ENCODE measurements at places on chromosomes 16 and 17.

DNA sequence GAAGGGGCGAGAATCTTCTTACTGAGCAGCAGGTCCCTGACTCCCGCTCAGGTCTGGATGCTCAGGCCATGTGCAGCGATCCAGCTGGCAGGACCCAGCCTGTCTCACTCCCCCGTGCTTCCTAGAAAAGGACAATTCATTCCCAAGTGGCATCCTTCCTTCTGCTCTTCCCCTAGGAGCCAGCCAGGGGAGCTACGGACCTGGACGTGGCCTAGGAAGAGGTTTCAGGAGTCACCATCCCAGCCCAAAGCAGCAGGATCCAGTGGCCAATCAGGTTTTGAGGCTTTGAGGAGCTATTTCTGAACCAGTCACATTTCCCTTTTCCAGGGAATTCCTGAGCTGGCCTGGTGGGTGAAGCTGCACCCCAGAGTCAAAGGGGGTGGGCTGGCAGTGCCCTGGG lies 7.8 kb upstream of the CD79B start:
- no peak for DNase-seq

DNA sequence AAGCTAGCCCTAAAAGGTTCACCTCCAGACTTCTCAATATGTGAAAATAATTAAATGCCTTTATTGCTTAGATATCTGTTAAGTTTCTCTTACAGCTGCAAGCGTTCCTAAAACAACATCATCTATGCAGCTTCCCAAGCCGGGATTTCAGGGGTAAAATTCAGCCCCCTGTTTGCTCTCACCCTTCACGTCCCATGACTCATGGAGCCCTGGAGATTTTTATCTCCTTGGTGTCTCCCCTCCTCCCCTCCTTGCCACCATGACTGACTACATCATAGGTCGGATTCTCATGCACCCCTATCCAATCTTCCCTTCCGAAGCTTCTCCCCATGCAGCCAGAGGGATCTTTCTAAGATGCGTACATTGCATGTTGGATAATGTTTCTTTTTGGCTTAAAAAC lies 21.0 kb upstream of the CACNG4 start:
- DNase-seq = no peak

- no peak for DNase-seq
Observed at GRCh38 chr17:79952901-79953300, 82.8 kb downstream of the TBC1D16 start.

- no peak for DNase-seq
Observed at GRCh38 chr17:62859146-62859545, 51.0 kb upstream of the MARCHF10 start.

- no peak for DNase-seq
Observed at GRCh38 chr17:48259694-48260291, 152.2 kb downstream of the SNX11 start.

DNA sequence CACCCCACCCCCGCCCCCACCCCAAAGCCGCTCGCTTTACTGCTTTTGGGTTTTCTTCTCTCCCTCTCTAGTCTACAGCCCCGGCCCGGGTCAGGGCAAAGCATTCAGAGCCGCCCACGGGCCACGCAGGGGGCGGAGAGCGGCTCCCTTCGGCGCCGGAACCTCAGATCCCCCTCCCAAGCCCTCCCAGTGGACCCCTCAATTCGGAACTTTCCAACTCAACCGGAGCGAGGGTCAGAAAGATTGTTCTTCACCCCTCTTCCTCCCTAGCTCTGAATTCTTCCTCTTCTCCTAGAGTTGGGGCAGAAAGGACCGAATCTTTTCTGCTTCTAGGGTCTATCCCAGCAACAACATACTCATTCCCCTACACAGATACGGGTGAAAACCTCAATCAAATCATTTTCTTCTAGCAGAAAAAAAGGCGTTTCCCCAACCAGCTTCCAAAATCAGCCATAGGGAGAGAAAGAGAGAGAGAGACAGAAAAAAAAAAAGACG lies 1.0 kb downstream of the HOXB2 start:
- no peak for DNase-seq

GRCh38 chr17:15883617-15884111 lies 61.3 kb upstream of the ADORA2B start:
- DNase-seq = no peak

- DNase-seq = no peak
Observed at GRCh38 chr17:77307479-77308198, 166.9 kb downstream of the SEC14L1 start.

GRCh38 chr16:30065943-30066760 lies 592 bp downstream of the ALDOA start:
- DNase-seq = no peak

DNA sequence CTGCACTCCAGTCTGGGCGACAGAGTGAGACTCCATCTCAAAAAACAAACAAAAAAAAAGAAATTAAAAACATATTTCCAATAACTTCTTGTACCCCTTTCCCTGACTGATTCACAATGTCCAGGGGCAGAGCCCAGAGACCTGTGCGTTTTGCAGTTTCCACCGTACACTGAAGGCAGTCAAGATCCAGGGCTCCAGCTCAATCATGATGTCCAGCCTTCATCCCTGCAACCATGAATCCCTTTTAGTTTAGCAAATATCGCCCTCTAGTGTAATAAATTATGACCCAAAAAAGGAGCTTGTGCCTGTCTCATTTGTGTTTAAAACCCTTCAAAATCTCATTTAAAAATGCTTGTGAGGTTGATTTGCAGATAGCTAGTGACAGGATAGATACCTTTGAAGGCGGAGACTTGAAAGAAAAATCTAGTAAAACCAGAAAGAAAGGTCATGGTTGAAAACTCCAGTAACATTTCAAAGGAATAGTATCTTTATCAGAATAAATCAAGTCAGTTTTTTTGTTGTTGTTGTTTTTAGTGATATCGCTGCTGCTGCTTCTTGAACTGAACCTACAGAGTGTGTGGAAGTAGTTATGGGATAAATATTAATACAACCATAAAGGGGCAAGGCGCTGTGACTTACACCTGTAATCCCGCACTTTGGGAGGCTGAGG lies 3.7 kb upstream of the ERN1 start:
- no peak for DNase-seq

DNA sequence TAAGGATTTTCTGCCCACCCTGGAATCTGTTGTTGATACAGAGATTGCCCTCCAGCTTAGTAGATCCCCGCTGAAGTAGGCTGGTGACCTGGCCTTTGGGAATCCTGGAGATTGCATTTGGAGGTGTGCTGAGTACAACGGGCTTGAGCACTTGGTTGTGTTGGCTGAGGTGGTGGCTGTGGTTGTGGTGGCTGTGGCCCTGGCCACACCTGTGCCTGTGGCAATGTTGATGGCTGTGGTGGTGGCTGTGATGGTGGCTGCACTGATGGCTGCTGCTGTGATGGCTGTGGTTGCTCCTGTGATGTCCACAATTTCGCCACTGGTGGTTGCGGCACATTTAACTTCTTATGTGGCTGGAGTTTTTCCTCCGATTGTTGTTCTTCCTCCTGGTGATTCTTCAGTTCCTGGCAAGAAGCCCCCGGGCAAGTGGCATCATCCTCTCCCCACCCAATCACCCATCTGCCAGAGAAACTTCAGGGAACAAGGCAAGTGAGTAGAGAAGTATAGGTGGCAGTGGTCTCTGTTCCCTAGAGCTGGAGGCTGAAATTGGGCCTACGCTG lies 4.2 kb downstream of the CCDC200 start:
- no peak for DNase-seq

- DNase-seq = peak; percentile 61
Observed at GRCh38 chr17:80855948-80856862, 135.4 kb upstream of the CHMP6 start.

GRCh38 chr17:33202796-33203495 lies 90.1 kb downstream of the ASIC2 start:
- no peak for DNase-seq

DNA sequence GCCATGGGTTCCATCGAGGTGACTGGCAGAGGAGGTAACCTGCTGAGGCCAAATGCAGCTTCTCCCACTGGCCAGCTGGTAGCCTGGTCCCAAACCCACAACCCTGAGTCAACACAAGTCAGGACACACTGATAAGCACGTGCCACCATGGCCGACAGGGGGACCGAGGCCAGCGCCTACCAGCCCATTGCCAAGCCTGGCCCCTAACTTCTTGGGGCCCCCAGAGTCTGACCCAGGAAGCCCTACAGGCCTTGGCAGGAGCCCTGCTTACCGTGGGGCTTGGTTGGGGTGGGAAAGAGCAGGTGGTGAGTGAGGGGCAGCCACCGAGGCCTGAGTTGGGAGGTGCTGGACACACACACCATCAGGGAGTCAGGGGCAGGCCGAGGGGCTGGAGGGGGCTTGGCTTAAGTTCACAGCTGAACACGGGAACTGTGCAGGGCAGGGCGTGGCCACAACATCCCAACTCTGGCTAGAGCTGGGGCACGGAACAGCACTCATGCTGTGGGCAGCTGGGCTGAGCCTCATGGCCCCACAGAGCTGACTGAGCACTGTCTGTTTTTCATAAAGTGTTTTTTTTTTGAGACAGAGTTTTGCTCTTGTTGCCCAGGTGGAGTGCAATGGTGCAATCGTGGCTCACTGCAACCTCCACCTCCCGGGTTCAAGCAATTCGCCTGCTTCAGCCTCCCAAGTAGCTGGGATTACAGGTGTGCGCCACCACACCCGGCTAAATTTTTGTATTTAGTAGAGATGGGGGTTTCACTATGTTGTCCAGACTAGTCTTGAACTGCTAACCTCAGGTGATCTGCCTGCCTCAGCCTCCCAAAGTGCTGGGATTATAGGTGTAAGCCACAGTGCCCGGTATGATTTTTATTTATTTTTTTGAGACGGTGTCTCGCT lies 5.5 kb downstream of the MRPL28 start:
- no peak for DNase-seq

GRCh38 chr17:27975146-27976011 lies 67.1 kb upstream of the NLK start:
- no peak for DNase-seq

DNA sequence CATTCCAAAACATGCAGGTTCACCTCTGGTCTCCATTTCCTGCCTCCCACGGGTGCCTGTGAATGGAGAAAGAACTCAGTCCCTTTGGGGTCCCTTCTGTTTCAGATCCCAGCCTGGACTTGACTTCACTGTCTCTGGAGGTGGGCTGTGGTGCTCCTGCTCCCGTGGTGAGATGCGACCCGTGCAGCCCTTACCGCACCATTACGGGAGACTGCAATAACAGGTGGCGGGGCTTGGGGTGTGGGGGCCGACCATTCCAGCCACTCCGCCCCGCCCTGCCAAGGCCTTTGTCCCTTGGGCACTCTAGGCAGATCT lies 10.5 kb downstream of the LPO start:
- DNase-seq = no peak

DNA sequence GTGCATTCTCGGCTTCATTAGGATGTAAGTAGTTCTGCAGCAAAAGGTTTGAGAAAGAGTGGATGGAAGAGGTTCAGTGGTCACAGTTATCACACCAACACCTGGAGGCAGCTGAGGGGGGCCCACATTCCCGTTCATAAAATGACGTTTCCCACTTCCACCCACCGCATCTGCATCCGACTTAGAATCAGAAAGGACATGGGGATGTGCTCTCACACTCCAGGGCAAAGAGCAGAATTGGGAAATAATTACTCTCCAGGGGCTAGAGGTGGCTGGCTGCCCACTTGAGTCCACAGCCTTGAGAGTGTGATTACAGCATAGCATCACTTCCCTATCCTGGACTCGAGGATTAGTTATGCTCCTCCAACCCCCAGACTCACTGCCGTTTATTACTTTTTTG lies 122.0 kb downstream of the CPPED1 start:
- DNase-seq = no peak

- DNase-seq = no peak
Observed at GRCh38 chr17:73250851-73251640, 10.6 kb downstream of the CPSF4L start.

- DNase-seq = no peak
Observed at GRCh38 chr17:59520251-59520650, 45.2 kb upstream of the DHX40 start.

DNA sequence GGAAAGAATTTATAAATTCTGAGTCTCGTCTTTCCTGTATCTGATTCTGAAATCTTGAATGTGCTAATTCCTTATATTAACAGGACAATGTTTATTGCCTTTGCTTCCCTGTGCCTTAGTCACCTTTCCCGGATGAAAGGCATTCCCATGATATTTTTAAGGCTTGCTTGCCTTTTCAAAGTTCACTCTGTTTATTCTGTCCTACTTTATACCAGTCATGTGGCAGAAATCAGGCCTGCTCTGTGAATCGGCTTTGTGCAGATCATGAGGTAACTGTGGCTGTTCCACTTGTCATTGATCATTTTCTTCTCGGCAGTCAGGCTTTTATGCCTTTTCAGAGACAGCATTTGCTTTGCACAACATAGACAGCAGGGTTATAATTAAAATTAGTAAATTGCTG lies 28.8 kb upstream of the ABCC11 start:
- DNase-seq = no peak

- no peak for DNase-seq
Observed at GRCh38 chr16:88977812-88978607, 1.0 kb upstream of the CBFA2T3 start.

DNA sequence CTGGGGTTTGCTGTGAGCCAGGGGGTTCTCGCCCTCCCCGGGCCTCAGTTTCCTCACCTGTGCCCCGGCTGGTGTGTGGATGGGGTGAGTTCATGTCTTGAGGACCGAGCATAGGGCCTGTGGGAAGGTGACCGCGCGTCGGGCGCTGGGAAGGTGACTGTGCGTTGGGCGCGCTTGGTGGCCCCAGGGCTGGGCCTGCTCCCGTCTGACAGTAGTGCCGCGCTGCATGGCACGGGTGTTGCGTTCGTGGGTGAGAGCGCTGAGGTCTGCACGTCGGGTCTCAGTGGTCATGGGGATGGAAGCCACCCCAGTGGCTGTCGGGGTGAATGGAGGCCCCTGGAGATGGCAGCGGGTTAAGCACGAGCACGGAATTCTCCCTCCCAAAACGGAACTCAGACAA lies 9.2 kb downstream of the ASPSCR1 start:
- DNase-seq = no peak

DNA sequence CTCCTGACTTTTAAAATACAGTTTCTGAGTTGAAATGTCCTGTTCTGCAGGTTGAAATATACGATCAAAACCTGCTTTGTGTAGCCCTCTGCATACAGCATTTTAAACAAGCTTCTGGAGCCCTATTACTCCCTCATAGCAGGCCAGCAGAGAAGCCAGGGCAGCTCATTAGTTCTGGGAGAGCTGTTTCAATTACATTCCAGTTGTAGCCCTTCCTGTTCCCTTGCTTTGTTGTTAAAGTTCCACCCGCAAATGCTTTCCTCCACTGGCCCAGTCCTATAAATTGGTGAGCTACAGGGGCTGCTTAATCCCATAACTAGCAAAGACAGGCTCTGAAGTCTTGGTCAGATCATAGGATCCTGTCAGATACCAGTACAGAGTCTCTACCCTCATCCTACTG lies 162.5 kb downstream of the SLC39A11 start:
- DNase-seq = no peak

DNA sequence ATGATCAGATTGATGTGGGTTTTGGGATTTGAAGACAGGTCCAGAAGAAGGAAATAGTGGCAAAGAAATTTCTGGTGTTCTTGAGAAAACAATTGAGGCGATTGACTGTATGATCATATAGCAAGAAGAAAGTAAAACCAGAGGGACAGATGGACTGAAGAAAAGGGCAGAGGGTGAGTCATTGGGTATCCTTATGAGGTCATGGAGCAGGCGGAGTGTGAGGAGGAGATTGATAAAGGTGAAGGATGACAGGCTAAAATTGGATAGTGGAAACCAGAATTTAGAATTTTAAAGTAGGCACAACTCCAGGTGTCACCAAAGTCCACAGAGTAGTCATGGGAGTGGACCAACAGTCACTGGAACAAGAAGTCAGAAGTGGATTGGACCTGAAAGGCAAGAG lies 1.4 kb upstream of the KRT28 start:
- DNase-seq = no peak

Data from stimulated activated CD8-positive, alpha-beta memory T cell treated with anti-CD3 and anti-CD28 coated beads, Interleukin-12 subunit alpha, Interleukin-12 subunit beta, amount 100 ng/mL, for 1 hour (primary cell).